NCI-H460 (cell line): ENCODE measurements at places on chromosomes 16 and 17. TPM values are rescaled to one million over a fixed set of nuclear protein-coding genes. Genes with fewer than 3 reads are reported as not detected.
A peak's percentile ranks its signal among the peaks of the same experiment; 100 is the strongest.

The PAM16 gene
- total RNA-seq: 65.7 and 80.6 TPM in 2 replicates

The ZSCAN10 gene
- 0.05 and 0.38 TPM in 2 replicates for total RNA-seq

- no peak for DNase-seq
These were observed 48.7 kb downstream of the WNT3 start for GRCh38 chr17:46769531-46770438.

DNA sequence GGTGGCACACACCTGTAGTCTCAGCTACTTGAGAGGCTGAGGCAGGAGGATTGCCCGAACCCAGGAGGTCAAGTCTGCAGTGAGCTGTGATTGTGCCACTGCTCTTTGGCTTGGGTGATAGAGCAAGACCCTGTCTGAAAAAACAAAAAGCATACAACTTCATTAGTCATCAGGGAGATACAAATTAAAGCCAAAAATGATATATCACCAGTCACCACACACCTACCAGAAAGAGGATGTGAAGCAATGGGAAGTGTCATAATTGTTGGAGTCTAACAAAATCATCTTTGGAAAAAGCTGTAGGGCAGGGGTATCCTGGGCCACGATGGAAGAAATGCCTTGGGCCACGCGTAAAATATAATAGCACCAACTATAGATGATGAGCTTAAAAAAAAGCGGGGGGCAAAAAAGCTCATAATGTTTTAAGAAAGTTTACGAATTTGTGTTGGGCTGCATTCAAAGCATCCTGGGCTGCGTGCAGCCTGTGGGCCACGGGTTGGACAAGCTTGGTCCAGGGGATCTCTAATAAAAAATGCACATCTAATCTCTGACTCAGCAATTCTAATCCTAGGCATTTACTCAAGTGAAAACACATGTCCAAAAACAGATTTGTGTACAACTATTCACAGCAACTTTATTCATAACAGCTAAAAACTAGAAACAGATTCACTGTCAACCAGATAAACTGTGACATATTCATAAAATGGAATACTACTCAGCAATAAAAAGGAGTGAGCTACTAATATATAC, 65.9 kb downstream of the HIC1 start:
- no peak for DNase-seq

DNA sequence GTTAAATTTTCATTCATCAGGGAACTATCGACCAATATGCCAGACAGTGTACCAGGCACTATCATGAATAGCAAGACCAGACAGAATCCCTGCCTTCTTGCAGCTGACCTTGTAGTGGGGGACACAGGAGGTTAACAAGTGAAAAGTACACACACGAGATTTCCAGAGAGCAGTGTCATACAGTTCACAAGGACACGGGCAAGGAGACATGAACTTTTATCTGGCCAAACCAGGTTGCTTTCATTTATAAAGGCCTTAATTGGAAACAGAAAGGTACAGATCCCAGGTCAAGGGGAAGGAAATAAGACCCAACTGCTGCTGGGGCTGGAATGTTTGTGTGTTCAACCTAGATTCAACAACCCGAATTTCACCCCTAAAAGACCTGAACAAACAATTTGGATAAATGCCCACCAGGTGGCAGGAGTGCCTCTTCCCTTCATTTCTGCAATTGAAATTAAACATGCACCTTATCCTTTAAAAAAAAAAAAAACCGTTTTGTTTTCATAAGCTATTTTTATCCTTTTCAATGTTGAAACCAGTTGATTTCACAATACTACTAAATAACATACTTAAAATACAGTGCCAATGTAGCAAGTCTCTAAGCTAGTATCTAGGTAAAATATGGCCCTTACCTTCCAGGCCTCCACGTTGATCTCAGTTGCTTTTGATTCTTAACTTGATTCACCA, 65.9 kb downstream of the EMP2 start:
- peak; percentile 48 for DNase-seq

The MYH11 gene
- 0.02 TPM in 1 of 2 replicates, not detected in the other for total RNA-seq

DNA sequence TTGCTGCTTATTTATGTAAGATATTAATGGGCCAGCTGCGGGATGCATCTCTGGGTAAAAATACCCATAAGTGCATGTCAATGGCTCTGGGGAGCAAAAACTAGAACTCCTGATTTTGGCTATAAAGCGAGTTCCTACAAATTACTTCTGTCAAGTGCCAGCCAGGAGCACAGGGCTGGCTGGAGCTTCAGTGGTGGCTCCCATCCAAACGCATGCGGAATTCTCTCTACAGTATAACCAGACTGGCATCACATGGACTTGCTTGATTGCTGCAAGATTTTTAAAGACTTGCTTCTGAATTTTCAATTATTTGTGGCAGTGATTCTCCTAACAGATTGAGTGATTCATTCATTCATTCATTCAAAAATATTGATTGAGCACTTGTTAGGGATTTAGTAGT, 260.9 kb downstream of the PHKB start:
- no peak for DNase-seq

The KRTAP4-6 gene
- total RNA-seq: not detected in 2 replicates

The CFAP97D1 gene
- 0.09 TPM in 1 of 2 replicates, not detected in the other for total RNA-seq

The IGSF6 gene
- not detected in 2 replicates for total RNA-seq

DNA sequence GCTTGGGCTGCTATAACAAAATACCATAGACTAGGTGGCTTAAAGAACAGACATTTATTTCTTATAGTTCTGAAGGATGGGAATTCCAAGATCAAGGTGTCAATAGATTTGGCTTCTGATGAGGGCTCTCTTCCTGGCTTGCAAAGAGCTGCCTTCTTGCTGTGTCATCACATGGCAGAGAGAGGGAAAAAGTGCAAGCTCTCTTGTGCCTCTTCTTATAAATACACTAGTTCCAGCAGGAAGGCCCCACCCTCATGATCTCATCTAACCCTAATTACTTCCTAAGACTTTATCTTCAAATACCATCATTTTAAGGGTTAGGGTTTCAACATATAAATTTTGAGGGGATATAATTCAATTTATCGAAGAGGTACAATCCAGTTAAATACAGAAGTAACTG, 30.6 kb downstream of the ABCA9 start:
- no peak for DNase-seq

The FMNL1 gene
- 36.6 and 41.7 TPM in 2 replicates for total RNA-seq

GRCh38 chr17:43818966-43819365, 14.0 kb downstream of the MPP3 start:
- no peak for DNase-seq

The FADS6 gene
- total RNA-seq: not detected in 2 replicates

DNA sequence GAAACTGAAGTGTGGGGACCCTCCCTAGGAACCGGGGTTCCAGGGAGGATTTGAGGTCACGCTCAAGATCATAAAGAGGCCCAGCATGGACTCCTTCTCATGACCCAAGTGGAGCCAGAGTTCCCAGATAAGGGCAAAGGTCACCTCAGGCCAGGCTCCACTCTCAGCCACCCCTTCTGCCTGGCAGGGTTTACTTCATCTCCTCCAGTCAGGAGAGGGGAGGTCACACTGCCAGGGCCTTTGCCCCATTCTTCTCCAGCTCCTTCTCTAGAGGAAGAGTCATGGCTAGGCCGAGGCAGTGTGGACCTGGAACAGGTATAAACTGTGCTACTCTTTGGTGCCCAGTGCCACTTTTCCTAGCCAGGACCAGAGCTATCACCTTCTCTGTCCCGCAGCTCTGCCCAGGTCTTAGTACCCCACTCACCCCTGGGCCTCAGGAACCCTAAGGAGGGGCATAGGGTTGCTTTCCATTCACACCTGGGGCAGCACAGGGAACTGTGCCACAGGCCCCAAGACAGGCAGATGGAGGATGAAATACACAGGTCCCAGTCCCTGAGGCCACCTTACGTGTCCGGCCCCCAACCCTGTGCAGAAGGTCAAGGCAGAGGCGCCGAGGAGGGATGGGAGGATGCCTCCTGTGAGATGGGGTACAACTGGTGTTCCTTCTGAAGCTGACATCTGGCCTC, 879 bp upstream of the ACSF2 start:
- DNase-seq: no peak

The STH gene
- total RNA-seq: not detected in 2 replicates

DNA sequence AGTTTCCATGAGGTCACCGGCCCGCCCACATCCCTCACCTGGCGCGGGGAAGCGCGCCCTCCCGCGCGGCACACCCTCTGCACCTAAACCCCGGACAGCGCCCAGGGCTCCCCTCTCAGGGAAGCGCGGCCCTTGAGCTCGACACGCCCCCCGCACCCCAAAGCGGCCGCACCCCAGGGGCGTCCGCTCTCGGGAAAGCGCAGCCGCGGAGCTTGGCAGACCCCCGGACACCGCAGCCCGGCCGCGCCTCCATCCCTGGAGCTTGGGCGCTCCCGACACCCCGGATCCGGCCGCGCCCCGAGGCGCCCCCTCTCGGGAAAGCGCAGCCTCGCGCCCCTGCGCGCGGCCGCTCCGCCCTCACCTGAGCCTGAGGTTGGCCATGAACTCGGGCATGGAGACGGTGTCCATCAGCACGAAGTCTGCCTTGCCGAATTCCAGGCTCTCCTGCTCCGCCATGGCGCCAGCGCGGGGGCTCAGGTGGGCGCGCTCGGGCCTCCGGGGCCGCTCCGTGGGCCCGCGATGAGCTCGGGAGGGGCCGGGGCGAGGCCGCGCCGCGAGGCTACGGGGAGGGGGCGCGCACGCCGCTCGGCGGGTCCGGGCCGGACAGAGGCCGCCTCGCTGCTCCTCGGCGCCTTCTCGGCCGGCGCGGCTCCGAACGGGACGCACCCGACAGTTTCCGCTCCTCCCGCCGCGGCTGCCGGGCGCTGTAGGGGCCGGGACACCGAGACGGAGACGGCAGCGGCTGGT, at the start of gene MYO1D:
TSS of gene MYO1D (minus strand) at position 708 of the 747 bp plus-strand sequence. CDS start at position 456, 252 bp downstream.
- DNase-seq: no peak

DNA sequence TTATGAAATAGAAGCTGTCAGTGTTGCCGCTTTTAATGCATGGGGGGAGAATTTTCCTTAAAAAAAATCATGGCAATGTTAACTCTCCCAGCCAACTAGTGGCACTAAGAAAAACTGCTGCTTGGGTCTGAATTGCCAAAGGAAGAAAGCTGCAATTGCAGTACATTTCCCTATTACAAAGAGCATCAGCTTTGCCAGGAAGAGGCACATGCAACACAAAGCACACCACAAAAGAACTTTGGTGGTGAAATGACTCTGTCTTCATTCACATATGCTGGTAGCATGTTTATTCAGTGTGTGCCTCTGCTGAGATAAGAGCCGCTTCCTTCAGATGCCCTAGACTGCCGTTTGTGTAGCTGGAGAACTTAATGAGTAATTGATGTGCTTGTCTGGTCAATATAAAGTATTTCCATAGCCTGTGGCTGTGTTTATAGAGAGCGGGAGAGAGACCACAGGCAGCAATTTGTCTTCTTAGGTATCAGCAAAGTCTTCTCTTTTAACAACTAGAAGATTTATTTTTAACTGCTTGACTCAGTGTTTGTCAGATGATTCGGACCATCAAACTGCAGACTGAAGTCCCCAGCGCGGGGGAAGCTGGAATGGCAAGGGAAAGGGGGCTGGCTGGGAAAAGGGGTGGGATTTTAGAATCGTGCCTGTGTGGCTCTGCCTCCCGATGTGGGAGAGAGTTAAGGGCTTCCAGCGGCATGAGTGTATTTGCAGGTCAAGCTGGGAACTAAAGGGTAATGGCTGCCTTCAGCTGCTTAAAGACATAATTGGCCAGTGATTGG, 115.1 kb downstream of the MRTFB start:
- DNase-seq: no peak

The DHX40 gene
- total RNA-seq: 76.7 and 78.2 TPM in 2 replicates

The ASGR1 gene
- 0.22 TPM in 1 of 2 replicates, not detected in the other for total RNA-seq

- no peak for DNase-seq
These were observed 422 bp downstream of the UQCC4 start for GRCh38 chr16:1420111-1420539.

The MAPK8IP3 gene
- 18.1 and 23.0 TPM in 2 replicates for total RNA-seq

DNA sequence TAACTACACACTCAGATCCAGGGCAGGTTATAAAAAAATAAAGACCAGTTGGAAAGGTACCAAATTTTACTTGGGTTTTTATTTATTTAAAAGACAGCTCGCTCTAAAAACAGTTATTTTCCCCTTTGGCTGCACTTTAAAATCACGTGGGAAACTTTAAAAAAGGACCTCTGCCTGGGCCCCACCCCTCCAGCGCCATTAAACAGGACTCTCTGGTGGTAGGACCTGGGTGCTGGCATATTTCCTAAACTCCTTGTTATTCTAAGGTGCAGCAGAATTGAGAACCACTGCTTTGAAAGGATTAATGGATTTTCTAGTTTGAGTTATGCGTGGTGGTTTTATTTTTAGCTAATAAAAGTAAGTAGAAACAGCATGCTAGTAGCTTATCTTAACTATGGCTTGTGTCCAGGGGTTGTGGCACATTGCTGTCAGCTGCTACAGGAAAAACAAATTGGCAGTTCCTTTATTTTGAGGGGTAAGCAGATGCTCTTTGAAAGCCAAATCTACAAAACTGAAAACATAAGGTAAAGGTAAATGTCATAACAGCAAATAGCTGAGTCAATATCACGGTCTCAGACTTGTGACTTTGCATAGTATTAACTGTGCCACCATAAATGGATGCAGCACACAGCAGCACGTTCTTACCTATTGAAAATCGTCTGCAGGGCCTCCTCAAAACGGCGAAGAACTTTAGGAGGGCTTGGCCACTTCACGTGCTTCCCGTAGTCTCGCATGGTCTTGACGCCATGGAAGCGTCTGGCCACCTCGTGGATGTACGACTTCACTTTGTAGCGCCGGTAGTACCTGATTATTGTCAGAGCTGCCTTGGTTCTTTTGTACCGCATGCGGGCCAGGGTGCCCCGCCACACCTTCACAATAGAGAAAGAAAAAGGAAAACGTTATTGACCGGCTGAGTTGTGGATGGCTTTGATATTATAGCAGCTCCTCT, 172.0 kb downstream of the CDK5R1 start:
- DNase-seq: no peak

The WNT3 gene
- total RNA-seq: 5.8 and 7.0 TPM in 2 replicates

The CCL16 gene
- not detected in 2 replicates for total RNA-seq

GRCh38 chr17:3679531-3680126, 11.0 kb downstream of the EMC6 start:
- DNase-seq: no peak

GRCh38 chr16:71264299-71264698, 24.9 kb downstream of the CMTR2 start:
- DNase-seq: no peak

GRCh38 chr17:45262516-45263476, 902 bp upstream of the SPATA32 start:
- no peak for DNase-seq

GRCh38 chr16:49834531-49835151, 21.3 kb downstream of the ZNF423 start:
- no peak for DNase-seq

The MPP3 gene
- total RNA-seq: 9.6 and 13.4 TPM in 2 replicates

- DNase-seq: no peak
These were observed 61.3 kb downstream of the CDRT4 start for GRCh38 chr17:15406081-15406480.

DNA sequence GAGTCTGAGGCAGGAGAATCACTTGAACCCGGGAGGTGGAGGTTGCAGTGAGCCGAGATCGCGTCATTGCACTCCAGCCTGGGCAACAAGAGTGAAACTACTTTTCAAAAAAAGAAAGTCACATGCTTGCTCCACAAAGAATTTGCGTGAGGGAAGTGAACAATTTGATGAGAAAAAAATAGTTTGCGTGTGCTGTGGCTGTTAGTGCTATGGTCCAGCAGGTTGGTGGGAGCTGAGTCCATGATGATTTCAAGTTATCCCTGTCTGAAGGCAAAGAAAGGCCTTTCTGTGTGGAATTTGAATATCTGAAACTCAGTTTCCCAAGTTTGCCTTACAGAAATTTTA, 21.0 kb downstream of the PRCD start:
- DNase-seq: no peak

The CES5A gene
- total RNA-seq: not detected in 2 replicates

The SLFN13 gene
- total RNA-seq: 1.0 and 2.0 TPM in 2 replicates

The TBC1D3G gene
- total RNA-seq: not detected in 2 replicates

The CDH1 gene
- not detected in 2 replicates for total RNA-seq

The RGS9 gene
- total RNA-seq: 5.0 and 5.8 TPM in 2 replicates
